ENCODE measurements at places on chromosomes 5 and 9.
A peak's percentile ranks its signal among the peaks of the same experiment; 100 is the strongest.

GRCh38 chr5:2998106-2998505, 246.6 kb upstream of the IRX2 start:
- no peak for DNase-seq

DNA sequence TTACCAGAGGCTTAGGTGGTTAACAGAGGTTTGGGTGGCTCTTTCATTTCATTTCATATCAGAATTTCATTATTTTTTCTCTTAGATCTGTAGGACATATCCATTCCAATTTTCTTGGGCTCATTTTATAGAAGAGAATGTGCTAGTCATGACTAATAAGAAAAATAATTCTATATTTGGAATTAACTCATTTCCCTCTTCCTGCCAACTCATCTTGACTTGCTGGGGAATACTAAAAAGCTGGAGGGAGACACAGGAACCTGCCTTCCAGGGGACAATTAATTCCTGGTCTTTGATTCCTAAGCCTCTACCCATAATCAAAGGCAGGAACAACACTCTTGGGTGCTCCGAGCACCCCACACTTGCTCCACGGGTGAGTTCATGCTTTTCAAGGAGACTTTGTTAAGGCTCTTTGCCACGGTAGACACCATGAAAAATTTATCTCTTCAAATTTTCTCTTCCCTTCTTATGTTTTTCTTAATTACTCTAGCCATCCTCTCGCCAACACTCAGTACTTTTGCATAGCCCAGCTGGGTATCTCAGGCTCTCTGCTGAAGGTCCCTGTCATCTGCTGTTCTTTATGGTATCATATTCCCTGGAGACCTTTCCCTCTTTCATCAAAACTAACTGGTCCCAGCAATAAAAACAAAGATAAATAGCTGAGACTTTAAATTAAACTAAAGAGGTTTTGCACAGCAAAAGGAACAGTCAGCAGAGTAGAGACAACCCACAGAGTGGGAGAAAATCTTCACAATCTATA, 273.9 kb downstream of the NPR3 start:
- DNase-seq, result no peak

- DNase-seq, result no peak
These were observed 194.9 kb downstream of the ATP10B start for GRCh38 chr5:160657068-160657507.

GRCh38 chr9:136855461-136856078, 3.4 kb downstream of the MAMDC4 start:
- DNase-seq, result no peak

- no peak for DNase-seq
These were observed 652.9 kb downstream of the SEMA5A start for GRCh38 chr5:8892926-8893325.

DNA sequence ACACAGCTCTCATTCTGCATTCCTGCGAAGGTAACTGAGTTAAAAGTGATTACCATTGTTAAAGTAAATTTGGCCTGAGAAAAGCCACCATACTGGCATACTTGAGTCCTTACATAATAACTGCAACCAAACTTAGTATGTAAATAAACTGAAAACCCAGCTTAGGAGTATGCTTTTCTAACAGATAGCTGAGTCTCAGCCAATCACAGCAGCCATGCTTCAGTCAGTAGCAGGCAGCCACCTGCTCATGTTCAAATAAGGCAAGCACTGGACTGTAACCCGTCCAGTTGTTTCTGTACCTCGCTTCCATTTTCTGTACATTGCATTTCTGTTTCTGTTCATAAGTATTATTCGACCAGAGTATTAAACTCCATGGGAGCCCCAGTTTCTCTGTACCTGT, 58.6 kb downstream of the GCNT4 start:
- DNase-seq, result no peak

DNA sequence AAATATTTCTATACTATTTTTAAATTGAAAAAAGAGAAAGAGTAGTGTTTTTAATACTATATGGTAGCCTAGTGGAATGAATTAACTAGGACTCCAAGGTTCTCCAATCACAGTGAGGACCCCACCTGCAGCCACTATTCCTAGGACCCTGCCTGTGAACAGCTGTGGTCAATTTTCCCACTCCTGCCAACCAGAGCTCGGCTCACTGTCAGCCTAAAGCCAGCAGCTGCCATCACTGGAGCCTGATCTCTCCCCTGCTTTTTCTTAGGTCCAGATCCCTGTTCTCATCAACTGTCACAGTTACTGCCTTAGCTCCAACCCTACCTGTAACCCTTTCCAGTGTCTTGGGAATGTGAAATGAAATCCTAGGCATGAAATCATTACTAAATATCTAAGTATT, 25.3 kb downstream of the ARSB start:
- DNase-seq, result no peak

- DNase-seq, result no peak
These were observed 869.4 kb upstream of the NUDT12 start for GRCh38 chr5:104431981-104432380.

GRCh38 chr9:113179839-113180238, 29.0 kb downstream of the SLC31A2 start:
- no peak for DNase-seq

DNA sequence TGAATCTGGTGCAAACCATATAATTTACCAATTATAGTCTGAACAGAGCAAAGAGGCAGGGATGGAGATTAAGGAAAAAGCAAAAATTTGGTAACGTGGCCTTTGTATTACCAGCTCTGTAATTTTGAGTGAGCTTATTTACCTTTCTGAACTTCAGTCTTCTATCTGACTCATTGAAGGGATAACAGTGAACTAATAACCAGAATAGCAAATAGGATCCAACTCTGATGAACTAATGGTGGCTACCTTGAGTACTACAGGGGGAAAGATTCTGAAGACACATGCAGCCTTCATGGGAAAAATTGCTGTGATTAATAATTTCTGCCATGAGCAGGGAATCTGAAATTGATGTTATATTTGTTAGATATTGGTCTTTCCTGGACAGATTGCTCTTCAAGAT, 23.0 kb upstream of the LARP1 start:
- DNase-seq, result no peak

GRCh38 chr5:78627175-78627574, 21.4 kb downstream of the LHFPL2 start:
- DNase-seq, result peak; percentile 45

- no peak for DNase-seq
These were observed 190.3 kb downstream of the TLE1 start for GRCh38 chr9:81499021-81499454.

- peak; percentile 35 for DNase-seq
These were observed 75.1 kb upstream of the RUFY1 start for GRCh38 chr5:179475208-179475751.

GRCh38 chr5:40141418-40141817, 538.3 kb upstream of the PTGER4 start:
- DNase-seq, result no peak

GRCh38 chr9:91211414-91211813, 150.3 kb downstream of the AUH start:
- no peak for DNase-seq
